H9 (cell line): ENCODE measurements at places on chromosomes 4 and X.

DNA sequence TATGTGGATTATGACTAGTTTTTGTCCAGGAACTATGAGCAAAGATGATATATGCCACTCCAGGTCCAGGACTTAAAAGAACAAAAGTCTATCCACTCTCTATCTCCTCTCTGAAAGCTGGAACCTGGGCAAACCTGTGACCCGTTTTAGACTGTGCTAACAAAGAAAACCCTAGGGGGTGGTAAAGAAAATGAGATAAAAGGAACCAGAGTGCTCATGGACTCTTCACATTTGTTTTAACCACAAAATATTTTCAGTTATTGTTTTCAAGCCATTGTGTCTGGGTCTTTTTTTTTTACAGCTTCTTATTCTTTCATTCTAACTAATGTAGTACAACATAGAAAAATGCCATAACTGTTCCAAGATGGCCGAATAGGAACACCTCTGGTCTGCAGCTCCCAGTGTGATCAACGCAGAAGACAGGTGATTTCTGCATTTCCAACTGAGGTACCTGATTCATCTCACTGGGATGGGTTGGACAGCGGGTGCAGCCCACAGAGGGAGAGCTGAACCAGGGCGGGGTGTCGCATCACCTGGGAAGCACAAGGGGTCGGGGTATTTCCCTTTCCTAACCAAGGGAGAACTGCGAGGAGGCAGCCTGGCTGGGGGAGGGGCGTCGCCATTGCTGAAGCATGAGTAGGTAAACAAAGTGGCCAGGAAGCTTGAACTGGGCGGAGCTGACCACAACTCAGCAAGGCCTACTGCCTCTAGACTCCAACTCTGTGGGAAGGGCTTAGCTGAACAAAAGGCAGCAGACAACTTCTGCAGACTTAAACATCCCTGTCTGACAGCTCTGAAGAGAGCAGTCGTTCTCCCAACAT, 45.1 kb downstream of the CHM start:
- peak; percentile 87 for DNase-seq
- no peaks in the 10 kb centered on the region; the same call in 1 of the 2 replicates for H3K4me1 ChIP-seq
- no peak overlapping the region for H3K27ac ChIP-seq
- no peaks in the 10 kb centered on the region for H3K27me3 ChIP-seq
- peaks cover 16% of the 10 kb centered on the region for H3K36me3 ChIP-seq

DNA sequence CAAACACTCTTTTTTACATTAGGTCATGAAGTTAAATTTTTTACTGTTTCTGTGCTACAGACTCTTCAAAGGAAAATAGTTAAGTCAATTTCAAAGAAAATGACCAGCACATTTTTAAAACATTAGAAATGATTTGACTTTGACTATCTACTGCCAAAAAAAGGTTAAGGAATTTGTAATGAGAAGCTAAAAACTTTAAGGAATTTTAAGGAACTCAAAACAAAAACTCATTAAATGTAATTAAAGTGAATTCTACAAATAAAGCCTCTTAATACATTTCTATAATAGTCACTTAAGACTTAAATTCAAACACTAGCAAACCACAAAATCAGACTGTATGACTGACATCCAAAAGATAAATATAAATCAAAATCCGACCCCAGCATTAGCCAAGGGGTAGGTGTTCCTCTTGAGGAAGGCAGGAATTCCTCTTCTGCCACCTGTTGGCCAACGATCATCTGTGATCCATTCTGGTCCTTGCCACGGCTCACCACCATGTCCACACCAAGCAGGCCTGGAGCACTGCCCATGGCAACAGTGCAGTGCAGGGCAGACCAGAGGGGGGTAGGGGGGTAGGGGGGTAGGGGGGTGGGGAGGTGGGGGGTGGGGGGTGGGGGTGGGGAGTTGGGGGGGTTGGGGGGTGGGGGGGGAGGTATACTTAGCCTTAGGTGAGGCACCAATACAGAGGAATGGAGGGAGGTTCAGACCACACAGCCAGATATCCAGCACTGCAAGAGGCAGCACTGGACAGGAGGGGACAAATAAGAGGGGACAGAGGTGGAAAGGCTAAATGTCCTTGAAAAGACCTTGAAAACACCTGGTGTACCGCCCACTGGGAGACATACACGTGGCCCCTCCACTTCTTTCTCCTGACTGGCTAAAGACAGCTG, 287.4 kb downstream of the CHIC1 start:
- no peaks in the 10 kb centered on the region for H3K27me3 ChIP-seq
- H3K4me1 ChIP-seq = no peaks in the 10 kb centered on the region; the same call in 1 of the 2 replicates
- no peak overlapping the region for H3K4me3 ChIP-seq
- no peak overlapping the region for H3K27ac ChIP-seq
- peaks cover 19% of the 10 kb centered on the region for H3K36me3 ChIP-seq
- DNase-seq = no peak

DNA sequence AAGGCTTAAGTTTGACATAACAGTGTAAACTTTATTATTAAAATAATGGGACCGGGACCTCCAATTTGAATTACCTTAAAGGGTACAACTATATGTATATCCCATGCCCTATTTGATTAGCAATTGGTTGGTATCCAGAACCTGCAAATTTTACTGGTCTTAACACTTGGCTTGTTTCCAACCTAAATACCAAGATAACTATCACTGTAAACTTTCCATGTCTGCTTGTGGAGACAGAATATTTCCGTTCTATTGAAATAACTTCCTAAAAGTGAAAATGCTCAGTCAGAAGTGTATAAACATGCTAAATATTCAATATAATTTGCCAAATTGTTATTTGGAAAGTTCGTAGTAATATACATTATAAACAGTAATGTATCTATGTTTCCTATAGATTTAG, 154.0 kb downstream of the TMEM47 start:
- H3K27ac ChIP-seq = no peak overlapping the region
- no peak overlapping the region for H3K4me3 ChIP-seq
- H3K27me3 ChIP-seq = no peaks in the 10 kb centered on the region
- no peaks in the 10 kb centered on the region for H3K36me3 ChIP-seq

- H3K27me3 ChIP-seq = no peaks in the 10 kb centered on the region
- H3K4me1 ChIP-seq = no peaks in the 10 kb centered on the region
- no peak for DNase-seq
- no peak overlapping the region for H3K27ac ChIP-seq
Observed at GRCh38 chr4:113406723-113407016, 354.9 kb downstream of the CAMK2D start.

- H3K4me3 ChIP-seq = no peak overlapping the region
- no peaks in the 10 kb centered on the region for H3K4me1 ChIP-seq
- H3K27me3 ChIP-seq = no peaks in the 10 kb centered on the region; the same call in 1 of the 2 replicates
- no peak overlapping the region for H3K27ac ChIP-seq
- H3K36me3 ChIP-seq = 0 out of 2 replicates have a peak, but pooled peaks cover 2% of the 10 kb centered on the region
- DNase-seq = no peak
Observed at GRCh38 chr4:48431401-48431800, 51.7 kb upstream of the SLC10A4 start.

GRCh38 chr4:37872310-37872988, 18.4 kb upstream of the TBC1D1 start:
- H3K4me3 ChIP-seq = no peak overlapping the region
- no peaks in the 10 kb centered on the region for H3K4me1 ChIP-seq
- H3K27me3 ChIP-seq = no peaks in the 10 kb centered on the region
- no peak for DNase-seq

GRCh38 chr4:40299811-40300292, 35.3 kb upstream of the CHRNA9 start:
- H3K4me1 ChIP-seq = no peaks in the 10 kb centered on the region
- H3K4me3 ChIP-seq = no peak overlapping the region
- no peaks in the 10 kb centered on the region for H3K27me3 ChIP-seq
- H3K36me3 ChIP-seq = peaks cover 5% of the 10 kb centered on the region
